ENCODE measurements at places on chromosomes 16 and 17.

GRCh38 chr16:73420676-73421075 is 372.7 kb upstream of the ZFHX3 start:
- DNase-seq, result no peak

DNA sequence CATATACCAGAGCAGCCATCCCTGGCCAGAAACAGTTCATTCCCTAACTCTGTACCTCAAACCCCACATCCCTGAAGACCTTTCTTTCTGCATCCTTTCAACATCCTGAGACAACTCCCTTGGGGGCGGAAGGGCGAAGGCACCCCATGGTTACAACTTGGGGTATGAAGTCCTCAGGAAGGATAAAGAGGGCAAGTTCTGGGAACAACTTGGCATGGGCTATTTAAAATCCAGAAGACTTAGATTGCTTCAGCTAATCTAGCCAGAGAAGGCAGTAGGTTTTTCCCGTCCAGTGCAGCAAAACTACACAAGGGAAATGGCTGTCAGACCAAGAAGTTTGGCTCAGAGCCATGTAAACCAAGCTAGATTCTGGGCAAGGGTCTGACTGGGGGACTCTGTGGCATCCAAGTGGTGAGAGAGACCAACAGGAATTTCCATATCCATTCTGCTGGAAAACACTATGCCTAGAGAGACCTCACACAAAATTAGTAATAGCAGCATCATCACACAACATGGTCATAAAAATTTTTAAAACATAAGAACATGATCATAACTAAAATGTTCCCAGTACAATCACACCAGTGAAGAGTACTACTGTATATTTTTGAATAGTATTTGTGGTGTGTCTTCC is 113.2 kb downstream of the CDYL2 start:
- no peak for DNase-seq

DNA sequence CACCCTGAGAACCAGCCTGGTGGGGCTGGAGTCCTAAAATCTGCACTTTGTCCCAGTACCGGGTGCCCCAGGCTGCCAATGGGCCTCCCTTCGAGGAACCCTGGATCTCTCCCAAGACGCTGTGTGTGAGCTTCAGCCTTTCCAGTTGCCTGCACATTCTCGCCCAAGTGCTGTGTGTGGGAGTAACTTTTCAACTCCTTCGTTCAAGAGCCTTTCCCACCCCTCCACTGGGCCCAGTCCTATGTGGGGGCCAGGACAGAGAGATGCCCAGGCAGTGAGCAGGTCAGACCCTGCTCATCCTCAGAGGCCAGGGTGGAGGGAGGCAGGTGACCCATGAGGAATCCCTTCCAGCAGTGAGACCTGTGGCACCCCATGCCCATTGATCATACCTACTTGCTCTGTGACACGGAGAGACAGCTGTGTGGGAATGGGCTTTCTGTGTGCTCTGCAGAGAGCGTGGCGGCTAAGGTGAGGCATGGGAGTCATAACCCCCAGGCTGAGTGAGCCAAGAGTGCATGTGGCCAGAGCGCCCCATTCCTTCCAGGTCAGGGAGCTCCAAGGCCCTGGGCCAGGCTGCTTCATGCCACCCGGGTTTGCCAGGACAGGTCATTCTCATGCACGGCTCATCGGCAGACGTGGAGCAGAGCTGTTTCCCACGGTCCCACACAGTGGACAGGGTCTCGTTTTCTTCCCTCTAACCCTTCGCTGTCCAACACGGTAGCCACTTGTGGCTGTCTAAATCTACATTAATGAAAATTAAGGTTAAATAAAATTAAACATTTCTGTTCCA is 154.4 kb downstream of the CLEC16A start:
- DNase-seq, result no peak

DNA sequence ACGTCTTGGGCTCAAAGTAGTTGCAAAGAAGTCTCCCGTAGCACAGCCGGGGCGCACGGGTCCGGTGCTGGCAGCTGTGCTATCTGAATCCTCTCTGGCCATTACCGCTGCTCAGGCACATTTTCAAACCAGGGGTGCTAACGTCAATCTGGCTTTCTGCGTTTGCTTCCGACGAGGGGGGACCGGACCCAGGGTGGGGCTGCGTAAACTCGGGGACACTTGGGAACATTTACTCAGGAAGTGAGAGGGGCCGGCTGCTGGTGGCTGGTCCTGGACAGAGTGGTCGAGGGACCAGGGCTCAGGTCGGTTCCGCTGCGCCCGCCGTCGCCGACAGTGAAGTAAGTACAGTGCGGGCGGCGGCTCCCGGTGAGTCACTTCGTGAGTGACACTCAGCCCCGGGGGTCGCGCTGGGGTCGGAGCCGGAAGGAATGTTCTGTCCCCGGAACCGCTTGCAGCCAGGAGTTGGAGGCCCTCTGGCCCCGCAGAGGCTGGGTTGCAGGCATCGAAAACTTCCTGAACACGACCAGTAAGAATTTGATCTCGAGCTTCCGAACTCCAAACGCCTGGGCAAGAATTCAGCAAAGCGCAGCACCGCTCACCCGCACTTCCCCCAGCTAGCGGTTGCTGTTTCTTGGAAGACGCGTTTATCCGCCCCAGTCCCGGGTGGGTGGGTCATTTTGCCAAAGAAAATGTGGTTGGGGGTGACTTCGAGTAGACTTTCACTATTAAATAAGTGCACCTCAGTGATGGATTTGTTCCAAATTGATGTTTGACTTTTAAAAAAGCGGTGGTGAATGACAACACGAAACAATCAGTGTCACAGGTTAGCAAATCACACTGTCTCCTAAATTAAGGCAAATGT is 1.4 kb upstream of the HS3ST3B1 start:
- DNase-seq, result no peak

- no peak for DNase-seq
Observed at GRCh38 chr16:35741546-35741945, 2282.1 kb downstream of the TP53TG3F start.

- DNase-seq, result no peak
Observed at GRCh38 chr17:43351691-43352090, 47.1 kb upstream of the ARL4D start.

DNA sequence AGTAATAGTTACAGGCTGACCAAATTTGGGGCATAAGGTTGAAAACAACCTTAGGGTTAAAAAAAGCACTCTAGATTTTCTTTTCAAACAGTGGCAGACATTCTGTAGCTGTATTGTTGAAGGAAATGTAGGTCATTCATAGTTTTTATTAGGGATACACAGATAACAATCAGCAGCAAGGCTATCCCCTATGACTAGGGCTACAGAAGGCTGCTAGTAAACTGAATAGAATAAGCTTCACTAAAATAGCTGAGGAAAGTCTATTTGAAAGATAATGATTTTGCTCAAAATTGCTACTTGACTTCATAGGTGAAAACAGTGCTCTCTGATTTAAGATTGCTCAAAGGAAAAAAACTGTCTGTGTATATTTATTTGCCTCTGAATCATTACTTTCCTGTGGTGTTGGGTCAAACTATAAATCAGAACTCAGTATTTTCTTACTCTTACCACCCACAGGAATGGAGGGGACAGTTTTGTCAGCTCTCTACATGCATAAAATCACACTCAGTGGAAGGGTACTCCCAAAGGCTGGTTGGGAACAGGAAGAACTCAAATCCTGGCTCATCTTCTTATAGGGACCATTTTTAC is 24.8 kb downstream of the RPGRIP1L start:
- DNase-seq, result no peak

GRCh38 chr17:40402668-40403067 is 15.0 kb downstream of the TOP2A start:
- DNase-seq, result no peak

DNA sequence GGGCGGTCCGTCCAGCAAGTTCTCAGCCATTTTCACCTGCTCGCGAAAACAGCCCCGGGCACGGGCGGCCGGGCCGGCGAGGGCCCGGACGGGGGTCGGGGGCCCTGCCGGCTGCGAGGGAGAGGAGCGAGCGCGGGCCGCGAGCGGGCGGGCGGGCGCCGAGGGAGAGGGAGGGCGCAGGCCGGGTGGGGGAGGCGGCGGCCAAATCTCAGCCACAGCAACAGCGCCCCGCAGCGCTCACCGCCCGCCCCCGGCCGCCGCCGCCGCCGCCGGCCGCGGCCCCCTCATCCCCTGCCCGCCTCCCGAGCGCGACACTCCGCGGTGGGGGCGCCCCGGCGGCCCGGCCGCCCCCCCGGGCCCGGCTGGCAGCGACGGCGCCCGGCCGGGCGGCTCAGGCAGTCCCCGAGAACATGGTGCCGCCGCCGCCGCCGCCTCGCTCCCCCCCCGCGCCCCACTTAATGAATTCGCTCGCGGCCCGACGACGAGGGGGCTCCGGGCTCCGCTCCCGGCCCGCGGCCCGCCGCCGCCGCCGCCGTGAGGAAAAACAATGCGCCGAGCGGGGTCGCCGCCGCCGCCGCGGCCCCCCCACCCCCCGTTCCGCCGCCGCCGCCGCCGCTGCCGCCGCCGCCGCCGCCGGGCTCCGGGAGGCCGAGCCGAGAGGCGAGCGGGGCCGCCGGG is 487 bp downstream of the CREBBP start:
- no peak for DNase-seq

GRCh38 chr16:82808036-82808435 is 181.3 kb downstream of the CDH13 start:
- no peak for DNase-seq

- no peak for DNase-seq
Observed at GRCh38 chr16:11046382-11046931, 102.1 kb downstream of the CLEC16A start.

- DNase-seq, result no peak
Observed at GRCh38 chr16:50326835-50327465, 41.8 kb downstream of the BRD7 start.

DNA sequence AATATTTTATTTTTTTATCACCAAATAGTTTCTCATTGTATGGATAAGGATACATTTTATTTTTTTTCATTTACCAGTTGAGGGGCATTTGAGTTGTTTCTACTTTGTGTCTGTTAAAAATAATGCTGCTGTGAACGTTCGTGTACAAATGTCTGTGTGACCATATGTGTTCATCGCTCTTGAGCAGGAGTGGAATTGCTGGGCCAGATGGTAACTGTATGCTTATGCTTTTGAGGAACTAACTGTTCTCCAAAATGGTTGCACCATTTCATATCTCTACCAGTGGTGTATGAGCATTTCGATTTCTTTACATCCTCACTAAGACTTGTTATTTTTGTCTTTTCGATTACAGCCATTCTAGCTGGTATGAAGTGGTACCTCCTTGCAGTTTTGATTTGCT is 212.5 kb upstream of the N4BP1 start:
- DNase-seq, result no peak

DNA sequence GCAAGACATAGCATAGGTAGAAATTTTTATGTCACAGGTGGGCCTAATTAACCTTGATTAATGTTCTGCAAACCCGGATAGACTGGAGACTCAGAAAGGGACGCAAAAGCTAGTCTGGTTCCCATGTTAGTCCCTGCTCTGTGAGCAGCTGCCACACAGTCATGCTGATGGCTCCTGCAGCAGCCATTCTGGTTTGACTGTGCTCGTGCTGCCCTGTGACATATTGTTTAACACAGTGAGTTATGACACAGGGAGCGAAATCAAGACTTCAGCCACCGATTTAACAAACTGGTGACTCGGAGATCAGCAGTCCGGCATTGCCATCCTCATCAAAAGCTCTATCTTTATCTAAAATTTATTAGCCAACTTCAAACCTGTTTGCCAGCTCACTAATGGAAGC is 169.8 kb downstream of the WWOX start:
- DNase-seq, result no peak

DNA sequence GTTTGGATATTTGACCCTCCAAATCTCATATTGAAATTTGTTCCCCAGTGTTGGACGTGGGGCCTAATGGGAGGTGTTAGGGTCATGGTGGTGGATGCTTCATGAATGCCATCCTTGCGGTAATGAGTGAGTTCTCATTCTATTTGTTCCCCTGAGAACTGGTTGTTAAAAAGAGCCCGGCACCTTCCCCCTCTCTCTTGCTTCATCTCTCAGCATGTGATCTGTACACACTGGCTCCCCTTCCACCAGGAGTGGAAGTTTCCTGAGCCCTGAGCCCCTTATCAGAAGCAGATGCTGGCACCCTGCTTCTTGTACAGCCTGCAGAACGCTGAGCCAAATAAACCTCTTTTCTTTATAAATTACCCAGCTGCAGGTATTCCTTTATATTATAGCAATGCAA is 25.6 kb downstream of the PIK3R6 start:
- DNase-seq, result no peak

GRCh38 chr17:71085238-71086033 is 916.1 kb downstream of the KCNJ2 start:
- DNase-seq, result peak; percentile 2

DNA sequence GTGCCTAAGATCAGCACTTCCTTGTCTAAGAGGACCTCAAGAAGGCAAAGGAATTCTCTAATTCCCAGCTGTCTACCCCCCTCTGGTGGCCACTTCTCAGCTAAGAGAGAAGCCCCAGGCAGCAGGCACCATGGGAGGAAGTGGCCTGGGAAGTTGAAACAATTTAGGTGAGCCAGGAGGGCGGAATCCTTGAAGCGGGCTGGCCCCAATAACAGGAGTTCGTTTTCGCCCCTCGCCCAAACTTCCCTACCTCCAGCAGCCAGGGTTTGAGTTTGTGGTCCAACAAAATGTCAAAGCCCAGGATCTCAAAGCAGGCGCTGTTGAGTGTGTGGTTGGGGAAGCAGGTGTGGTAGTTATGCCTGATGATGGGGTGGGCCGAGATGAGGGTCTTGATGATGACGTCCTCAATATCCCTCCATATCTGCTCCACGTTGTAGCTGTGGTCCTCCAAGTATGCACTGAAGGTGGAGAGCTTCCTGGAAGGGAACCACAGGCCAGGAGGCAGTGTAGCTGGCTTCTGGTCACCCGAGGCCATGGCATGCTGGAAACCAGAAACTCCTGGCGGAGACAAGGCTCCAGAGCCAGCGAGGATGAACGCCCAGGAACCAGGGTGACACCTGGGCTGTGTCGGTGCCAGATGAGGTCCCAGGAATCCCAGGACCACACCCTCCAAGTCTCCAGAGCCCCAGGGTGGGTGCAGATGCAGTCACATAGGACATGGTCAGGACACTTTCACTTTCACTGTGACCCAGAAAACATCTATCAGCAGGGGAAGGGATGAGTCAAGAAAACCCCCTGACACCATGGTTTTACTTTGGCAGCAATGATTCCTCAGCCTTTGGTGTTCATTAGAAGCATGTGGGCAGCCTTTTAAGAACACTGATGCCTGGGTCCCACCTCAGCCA is 25.6 kb downstream of the TTLL6 start:
- peak; percentile 75 for DNase-seq

- DNase-seq, result no peak
Observed at GRCh38 chr17:9544221-9544620, 31.4 kb downstream of the STX8 start.

GRCh38 chr16:78675312-78675711 is 575.9 kb downstream of the WWOX start:
- no peak for DNase-seq
